ENCODE measurements at places on chromosomes 7 and 10. TPM values are rescaled to one million over a fixed set of nuclear protein-coding genes. Genes with fewer than 3 reads are reported as not detected.
A peak's percentile ranks its signal among the peaks of the same experiment; 100 is the strongest.

Gene GRM3
- not detected for total RNA-seq

Gene OR2A42
- total RNA-seq: not detected

Gene HOXA7
- 0.18 TPM for total RNA-seq

GRCh38 chr10:49220679-49221078 lies 32.5 kb upstream of the TMEM273 start:
- no peak for DNase-seq

DNA sequence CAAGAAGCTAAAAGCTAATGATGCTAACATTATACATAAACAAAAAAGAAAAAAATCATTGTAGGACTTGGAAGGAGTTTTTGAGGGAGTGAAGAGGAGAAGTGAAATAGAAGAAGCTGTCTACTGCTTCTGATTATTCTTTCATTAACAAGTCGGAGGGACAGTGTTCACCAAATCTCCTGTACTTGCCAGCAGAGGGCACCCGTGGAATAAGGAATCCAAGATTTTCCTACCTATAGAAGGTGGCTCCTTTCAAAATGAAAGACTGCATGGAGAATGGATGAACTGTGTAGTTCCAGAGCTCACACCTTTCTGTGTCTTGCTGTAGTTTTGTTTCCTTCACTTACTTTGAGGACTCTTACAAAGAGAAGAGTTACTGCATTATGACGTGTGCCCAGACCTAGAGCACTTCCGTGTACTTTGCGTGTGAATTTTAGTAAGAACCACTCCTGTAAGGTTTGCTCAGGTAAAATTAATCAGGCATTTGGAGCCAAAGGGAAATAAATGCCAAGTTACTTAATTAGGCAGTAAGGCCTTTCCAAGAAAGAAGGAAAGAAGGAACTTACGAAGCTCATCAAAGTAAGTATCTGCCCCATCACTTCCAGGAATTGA lies 145.1 kb downstream of the SEMA3D start:
- DNase-seq: peak; percentile 69

- no peak for DNase-seq
Measured at GRCh38 chr7:86867163-86867762, 192.2 kb downstream of the ELAPOR2 start.

GRCh38 chr10:30456266-30456665 lies 22.3 kb downstream of the MAP3K8 start:
- DNase-seq: no peak
